ENCODE measurements at places on chromosomes 16 and 17. TPM values are rescaled to one million over a fixed set of nuclear protein-coding genes. Genes with fewer than 3 reads are reported as not detected.

KRTAP16-1 gene
- total RNA-seq = not detected

ERN1 gene
- total RNA-seq = 7.1 TPM

KRT33A gene
- total RNA-seq = not detected

KRTAP4-9 gene
- total RNA-seq = not detected

CES5A gene
- not detected for total RNA-seq

OTOP2 gene
- not detected for total RNA-seq

DNAJA3 gene
- total RNA-seq = 24.3 TPM

GLP2R gene
- total RNA-seq = not detected

C17orf50 gene
- not detected for total RNA-seq

CCL3 gene
- not detected for total RNA-seq
